ENCODE measurements at places on chromosomes 7 and 10.

- DNase-seq: no peak
These were observed 84.5 kb downstream of the DIP2C start for GRCh38 chr10:604716-605631.

DNA sequence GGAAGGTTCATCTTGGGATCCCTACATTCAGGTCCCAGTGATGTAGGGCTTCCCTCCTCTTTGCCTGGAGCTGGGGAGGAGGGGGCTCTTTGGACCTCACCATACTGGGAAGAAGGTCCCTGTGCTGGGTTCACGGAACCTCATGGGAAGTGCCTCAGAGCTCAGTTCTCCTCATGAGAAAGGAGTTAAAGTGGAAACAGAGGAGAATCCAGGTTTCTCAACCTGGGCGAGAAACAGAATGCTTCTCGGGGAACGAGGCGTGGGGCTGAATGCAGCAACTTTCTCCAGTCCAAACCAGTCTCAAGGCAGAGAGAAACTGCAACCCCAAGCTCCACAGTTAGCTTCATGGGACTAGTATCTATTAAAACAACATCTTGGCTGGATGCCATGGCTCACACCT, 382.7 kb upstream of the FOXK1 start:
- no peak for DNase-seq

DNA sequence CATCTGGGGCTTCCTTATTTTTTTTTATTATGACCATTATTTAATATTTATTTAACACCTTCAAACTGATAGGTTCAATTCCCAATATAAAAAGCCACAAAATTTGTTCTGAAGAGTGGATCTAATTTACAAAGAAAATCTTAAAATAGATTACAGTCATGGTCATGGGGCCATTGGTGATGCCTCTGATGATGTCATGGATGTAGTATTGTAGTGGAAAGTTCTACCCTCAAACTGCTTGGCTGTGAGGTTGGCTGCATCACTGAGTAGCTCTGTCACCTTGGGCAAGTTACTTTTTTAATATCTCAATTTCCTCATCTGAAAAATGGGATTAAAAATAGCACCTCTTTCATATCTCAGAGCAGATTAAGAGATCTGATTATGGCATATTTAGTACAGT, 128.5 kb downstream of the DKK1 start:
- DNase-seq: peak; percentile 45

- DNase-seq: no peak
These were observed 25.4 kb downstream of the LEP start for GRCh38 chr7:128266529-128266882.

DNA sequence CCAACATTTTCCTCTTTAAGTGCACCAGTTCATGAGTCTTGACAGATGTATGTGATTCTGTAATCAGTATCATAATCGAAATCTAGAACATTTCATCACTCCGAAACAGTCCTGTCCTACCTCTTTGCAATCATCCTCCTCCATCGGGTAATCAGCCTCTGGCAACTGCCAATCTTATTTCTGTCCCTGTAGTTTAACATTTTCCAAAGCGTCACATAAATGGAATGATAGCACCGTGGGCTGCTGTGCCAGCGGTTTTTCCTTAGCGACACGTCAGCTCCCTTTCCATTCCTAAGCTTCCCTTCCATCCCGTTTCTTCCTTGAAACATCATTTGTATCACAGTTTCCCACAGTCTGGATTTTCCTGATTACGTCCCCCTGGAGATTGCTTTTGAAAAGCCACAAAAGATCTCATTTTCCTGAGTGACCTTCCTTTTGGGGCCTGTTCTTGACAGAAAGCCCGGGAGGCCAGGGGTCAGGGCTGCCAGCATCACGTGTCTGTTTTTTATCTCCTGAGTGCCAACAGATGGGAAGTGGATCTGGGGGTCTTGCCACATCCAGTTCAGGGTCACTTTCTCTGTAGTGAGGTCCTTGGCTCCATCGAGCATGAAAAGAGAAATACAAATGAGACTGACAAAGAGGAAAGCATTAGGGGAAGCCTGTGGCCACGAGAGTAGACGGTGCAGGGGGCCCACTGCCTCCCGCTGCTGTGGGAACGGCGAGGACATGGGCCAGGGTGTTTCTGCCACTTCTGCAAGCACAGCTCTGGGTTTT, 31.6 kb downstream of the TMEM120A start:
- no peak for DNase-seq

GRCh38 chr10:76665029-76665428, 972.6 kb downstream of the KCNMA1 start:
- no peak for DNase-seq

- DNase-seq: no peak
These were observed 7.2 kb downstream of the CHST15 start for GRCh38 chr10:124086097-124086710.

DNA sequence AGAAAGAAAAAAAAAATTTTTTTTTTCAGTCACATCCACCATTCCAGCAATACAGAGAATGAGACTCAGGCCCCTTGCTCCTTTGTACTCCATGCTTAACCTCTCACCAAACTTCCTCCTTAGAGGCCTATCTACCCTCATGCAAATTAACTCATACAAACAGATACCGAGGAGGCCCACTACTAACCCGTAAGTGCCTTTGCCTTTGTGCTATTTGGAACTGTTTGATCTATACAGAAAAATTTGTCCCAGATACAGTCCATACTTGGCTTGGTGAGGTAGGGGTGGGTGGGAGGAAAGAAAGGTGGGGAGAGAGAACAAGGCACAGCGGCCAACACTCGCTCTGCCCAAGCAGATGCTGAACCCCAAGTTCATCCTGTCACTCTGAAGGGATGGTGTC, 87.8 kb upstream of the DUSP5 start:
- no peak for DNase-seq

- no peak for DNase-seq
These were observed 72.3 kb upstream of the SRRM3 start for GRCh38 chr7:76129366-76129765.

Measured in HT1080 (cell line).